Esophagus squamous epithelium (tissue), 5 donors: ENCODE measurements at places on chromosomes 3 and 15.
A peak's percentile ranks its signal among the peaks of the same experiment; 100 is the strongest.

DNA sequence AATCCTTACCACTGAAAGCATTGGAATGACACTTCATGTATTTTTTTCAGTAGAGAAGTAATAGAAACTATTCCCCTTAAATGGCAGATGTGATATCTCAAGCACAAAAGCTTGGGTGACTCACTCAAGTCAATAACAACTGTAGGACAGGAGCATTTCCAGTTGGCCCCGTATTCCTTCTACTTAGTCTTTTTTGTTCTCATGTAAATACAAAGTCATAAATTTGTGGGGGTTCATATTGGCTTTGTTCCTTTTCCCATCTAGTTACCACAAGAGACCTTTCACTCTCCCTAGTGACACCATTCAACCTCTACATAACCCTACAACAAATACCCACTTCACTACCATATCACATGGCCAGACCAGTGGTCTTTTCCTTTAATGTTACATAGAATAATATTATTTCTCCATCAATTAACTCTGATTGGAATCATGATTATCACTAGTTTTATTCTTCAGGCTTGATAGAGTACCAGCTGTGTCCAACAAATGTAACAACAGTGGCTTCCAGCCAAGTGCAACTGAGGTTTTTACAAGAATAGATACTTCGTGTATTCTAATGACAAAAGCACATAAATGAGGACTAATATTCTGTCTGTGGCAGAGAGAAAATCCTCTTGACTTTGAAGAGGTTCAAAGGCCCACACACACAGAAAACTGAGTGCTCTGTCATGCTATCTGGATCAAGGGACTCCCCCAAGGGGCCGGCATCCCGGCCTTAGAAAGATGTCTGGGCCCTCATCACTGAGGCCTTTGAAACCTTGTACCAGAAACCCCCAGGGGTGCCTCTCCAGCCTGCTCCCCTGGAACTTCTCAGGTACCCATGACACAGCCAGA is 94.0 kb upstream of the THBS1 start:
- no peak for DNase-seq

- DNase-seq, result no peak
These were observed 40.7 kb downstream of the DUT start for GRCh38 chr15:48371961-48372360.

GRCh38 chr3:44685128-44685800 is 27.2 kb upstream of the ZNF502 start:
- no peak for DNase-seq

DNA sequence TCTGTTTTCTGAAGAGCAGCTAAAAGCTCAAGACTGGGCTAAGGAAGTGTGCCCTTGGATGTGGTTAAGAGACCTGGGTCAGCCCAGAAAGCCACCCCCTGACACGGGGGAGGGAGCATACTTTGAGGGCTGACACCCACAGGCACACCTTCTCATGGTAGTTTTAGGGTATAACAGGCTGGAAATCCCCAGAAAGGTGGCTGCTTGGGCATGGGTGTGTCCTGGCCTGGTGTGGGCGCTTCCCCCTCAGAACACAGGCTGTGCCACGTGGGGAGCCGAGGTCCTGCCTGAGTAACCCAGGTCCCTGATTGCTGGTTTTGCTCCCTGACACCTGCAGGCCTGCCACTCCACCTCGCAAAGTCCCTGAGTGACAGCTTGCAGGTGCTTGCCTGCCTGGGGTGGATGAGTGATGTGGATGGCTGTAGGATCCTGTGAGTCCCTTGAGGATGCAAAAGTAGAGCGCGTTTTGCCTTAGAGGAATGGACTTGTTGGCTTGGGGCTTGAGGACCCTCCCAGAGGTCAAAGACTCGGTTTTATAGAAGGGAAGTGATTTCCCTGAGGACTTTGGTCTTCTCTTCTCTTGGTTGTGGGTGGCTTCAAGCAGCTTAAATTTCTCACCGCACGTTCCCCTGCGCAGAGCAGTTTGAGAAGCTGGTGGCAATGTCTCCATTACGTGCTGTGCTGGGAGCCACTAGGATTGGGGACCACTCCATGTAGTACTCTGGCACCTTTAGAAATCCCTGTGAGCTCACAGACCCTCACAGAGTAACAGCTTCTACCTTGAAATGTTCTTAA is 94.4 kb downstream of the DNASE1L3 start:
- peak; percentile 27 for DNase-seq
